ENCODE measurements at places on chromosomes 5 and 9.

DNA sequence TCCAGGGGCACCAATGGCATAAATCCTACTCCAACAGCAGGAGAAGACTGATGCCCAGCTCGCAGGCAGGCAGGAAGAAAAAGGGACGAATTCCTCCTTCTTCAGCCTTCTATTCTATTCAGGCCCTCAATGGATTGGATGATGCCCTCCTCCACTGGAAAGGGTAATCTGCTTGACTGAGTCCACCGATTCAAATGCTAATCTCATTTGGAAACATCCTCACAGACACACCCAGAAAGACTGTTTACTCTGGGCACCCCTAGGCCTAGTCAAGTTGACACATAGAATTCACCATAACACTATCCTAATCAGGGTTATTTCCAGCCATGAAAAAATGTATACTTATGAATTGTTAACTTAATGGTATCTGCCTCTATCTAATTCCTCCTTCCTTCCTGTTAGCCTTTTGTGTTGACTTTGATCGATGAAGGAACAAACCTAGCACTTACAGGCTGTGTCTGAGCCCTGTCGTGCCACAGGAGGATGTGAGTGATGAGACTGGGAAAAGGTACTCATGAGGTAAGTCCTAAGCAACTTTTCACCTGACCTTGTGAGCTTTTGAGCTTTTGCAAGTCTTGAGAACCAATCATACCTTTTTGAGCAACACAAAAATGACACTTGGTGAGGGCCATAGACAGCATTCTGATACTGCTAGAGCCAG, 36.5 kb downstream of the FOXD1 start:
- no peak for DNase-seq

DNA sequence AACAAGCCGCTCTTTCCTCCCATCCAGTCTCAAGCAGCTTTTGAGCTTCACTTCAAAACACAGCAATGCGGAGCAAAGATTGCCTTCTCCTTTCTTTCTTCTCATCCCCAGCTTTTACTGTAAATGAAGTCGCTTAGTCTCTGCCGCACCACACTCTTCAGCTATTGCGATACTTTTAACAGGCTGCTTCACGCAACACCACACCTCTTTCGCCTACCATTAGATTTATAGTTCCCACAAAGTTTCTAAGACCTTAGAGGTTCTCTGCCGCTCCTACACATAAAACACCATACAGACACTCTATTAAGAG, 711 bp downstream of the PGGT1B start:
- DNase-seq = no peak

- no peak for DNase-seq
Measured at GRCh38 chr5:159559337-159559736, 229.1 kb upstream of the IL12B start.

DNA sequence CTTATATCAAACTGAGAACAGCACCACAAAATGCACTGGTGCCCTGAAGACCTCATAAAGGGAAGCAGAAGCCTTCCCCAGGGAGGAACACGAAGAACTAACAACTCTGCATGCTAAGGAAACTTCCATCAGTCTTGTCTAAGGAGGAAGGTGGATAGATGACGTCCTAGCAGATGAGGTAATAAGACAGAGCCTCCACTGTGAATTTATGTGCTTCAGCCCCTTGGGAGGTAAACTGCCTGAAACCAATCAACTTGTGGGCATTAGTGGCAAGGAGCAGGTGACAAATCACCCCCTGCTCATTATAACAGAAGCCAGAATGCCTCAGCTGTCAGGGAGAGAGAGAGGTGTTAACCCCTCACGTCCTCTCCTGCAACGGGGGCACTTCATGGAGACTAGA, 48.9 kb upstream of the SPIN1 start:
- no peak for DNase-seq

DNA sequence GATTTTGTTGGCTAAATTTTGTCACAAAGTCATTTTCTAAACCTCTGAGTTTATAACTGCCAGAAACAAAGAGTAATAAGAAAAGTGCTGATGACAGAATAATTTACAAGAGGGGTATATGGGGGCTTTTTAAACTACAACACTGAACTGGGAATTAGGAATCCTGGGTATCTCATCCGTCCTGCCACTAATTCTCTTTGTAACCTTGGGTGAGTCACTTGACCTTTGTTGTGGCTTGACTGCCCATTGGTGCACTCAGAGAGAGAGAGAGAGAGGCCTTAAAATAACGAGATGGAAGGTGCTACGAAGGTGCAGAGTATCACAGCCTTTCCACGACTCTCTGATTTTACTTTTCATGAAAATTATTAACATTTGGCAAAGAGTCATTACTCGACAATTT, 130.3 kb upstream of the CNTLN start:
- DNase-seq = no peak

- DNase-seq = peak; percentile 60
Measured at GRCh38 chr9:134318481-134318891, 7.8 kb upstream of the RXRA start.

GRCh38 chr5:149413477-149414210, 34.6 kb upstream of the IL17B start:
- DNase-seq = no peak

GRCh38 chr9:92948632-92949031, 1.3 kb downstream of the FGD3 start:
- DNase-seq = no peak

DNA sequence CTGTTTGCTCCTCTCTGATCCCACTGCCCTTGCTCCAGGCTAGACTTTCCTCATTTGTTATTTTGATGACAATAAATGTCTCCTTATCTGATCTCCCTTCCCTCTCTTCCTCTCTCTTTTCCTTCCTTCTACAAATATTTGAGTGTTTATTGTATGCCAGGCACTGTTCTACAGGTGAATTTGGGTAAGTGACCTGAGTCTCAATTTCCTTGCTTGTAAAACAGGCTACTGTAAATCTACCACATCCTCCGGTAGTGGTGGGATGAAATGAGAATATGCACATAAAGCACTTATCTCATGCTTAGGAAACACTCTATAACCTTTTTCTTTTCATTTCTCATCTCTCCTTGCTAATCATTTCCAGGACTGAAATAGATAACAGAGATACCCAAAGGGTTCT, 86.4 kb downstream of the HMHB1 start:
- DNase-seq = no peak

DNA sequence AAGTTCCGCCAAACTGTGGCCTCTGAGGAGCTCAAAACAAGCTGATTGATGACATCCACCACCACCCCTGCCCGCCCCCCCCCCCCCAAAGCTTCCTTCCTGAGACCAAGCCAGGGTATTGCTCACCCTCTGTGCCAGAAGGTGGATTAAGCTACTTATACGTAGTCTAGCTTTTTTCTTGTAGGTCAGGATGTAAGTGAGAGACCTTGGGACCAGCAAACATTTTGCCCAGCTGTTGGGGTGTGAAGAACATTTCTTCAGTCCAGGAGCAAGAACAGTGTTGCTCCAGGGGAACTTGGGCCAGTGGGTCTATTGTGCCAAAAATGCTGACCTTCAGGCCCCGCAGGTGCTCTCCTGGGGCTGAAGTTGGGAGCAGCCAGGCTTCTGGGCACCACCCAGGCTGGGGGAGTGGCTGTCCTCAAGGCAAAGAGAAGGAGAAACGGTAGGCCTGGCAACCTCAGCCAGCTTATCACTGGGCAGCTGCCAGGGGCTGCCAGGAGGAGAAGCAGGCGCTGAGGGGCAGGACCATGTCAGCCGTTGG, 18.0 kb downstream of the NEURL1B start:
- no peak for DNase-seq

DNA sequence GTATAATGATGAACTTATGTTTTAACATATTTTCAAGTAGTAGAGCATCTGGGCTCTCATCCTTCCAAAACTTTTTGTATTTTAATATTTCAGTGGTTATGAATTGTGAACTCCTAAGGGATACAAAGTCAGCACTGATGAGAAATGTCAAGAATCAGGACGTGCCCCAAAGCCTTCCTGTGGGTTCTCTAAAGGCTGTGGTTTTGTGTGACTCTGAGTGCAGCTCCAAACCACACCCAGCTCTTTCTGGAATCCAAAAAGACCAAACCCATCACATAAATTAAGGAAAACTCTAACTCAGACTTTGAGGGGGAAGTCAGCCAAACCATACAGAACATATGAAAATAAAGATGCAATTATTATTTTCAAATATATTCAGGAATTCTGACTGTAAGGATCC, 40.8 kb upstream of the SMU1 start:
- DNase-seq = peak; percentile 89

DNA sequence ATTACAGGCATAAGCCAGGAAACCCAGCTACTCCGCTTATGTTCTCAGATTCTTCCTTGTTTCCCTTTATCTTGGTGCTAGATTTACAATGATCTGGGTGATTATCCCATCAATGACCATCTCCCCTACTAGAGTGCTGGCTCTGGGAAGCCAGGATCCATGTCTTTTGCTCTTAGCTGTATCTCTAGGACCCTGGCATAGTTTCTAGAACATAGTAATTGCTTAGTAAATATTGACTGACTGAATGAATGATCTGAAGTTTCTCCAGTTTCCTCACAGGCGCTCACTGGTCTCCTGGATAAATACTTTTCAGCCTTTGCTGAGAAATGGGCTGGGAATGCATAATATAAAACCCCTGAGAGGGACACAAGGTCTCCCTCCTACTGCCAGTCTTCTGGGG, 60.0 kb upstream of the KLF9 start:
- no peak for DNase-seq

- peak; percentile 36 for DNase-seq
Measured at GRCh38 chr9:111037356-111037707, 938 bp downstream of the LPAR1 start.

GRCh38 chr5:23013395-23013998, 160.4 kb upstream of the CDH12 start:
- DNase-seq = no peak

GRCh38 chr9:14131356-14132088, 182.4 kb downstream of the NFIB start:
- no peak for DNase-seq

DNA sequence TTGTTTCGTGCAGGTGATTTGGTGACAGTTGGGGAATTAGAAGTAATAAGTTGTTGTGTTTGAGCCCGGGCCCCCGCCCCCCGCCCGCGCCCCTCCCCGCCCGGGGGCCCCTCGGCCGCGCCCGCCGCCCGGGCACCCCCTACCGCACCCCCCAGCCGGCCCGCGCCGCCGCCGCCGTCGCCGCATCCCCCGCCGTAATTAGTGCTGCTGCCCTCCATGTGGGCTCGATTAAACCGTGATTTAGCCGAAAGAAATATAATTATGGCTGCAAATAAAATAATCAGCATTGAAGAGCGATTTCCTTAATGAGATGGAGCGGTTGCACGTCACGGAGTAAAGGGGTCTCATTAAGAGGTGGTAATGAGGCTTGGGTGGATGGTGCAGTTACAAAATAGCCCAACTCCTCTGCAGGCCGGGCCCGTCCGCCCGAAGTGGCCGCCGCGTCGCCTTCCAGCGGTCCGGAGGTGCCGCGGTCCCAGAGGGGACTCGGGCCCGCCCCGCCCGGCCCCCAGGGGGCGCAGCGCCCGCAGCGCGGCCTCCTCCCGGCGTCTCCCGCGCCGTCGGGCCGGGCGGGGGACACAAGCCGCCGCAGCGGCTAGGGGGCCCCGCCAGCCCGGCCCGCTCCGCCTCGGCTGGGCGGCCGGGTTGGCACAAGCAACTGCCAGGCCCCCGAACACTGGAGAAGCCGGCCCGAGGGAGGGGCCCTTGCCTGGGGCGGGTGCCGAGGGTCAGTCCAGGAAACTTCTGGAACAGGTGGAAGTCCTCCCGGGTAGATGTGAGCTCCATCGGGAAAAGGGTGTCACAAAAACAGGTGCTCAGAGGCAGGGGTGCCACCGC, 6.9 kb upstream of the OTP start:
- DNase-seq = peak; percentile 17

DNA sequence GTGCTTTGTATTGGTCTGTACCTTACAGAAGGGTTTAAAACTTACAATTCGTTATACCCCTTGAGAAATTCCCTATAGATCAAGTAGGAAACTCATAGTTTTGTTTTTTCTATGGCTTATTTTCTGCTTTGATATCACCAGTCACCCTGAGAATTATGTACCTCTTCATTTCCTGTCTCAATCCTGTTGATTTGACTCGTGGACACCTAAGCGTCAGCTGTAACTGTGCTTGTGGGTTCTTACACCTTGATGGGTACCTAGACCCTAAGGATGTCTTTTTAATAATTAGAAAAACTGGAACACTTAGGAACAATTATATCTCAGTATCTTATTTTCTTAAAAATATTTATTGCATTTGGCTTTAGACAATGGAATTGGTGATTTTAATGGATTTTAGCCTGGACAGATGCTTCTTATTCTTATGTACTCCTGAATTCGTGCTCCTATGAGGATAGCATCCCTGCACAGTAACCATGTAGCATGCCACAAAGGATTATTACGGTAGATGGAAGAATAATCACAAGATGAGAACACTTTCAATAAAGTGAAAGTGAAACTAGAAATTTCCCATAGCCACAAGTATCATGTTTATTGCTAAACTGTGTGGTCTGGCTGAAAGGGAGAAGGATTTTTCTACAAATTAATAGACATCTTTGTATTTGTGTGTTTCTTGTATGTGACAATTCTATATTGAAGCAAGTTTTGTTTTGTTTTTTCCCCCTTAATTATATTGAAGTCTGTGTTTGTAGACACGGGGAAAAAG, 1920.3 kb upstream of the WWC1 start:
- peak; percentile 34 for DNase-seq

DNA sequence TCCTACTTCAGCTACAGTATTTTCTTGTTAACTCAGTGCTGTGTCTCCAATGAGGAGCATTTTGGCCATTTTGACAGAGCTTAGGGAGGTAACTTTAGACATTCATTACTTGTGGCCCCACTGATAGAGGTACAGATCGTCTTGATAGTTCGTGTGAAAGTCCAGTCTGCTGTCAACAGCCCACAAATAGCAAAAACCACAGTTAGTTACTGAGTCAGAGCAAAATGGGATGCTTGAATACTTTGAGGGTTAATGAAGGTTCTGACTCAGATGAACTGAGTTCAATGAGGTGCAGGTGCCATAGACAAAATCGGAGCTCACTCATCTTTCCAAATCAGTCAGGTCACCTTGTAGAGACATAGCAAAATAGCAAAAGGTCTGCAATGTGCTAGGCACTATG, 163.1 kb upstream of the TLE4 start:
- no peak for DNase-seq

DNA sequence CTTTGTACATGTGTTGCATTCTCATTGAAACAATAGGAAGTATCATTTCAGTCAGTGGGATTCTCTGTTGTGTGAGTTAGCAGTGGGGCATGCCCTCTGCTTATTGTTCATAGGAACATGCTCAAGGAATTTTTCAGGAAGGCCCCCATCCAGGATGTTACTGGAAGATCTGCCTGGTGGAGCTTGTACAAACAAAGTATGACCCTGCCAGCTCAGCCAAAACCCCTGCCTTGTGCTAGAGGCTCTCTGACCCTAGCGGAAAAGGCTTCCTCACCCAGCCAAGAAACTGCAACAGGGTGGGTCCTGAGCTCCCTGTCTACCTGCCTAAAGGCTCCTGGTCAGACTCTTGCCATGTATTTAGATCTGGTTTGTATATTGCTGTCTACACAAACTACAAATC, 43.2 kb downstream of the MRRF start:
- DNase-seq = peak; percentile 10
